Fibroblast of pulmonary artery (primary cell): ENCODE measurements at places on chromosomes 6 and 20.

GRCh38 chr20:53712212-53712977 is 118.8 kb upstream of the ZNF217 start:
- DNase-seq = no peak

- DNase-seq = peak; percentile 85
These were observed 106.0 kb downstream of the MYO6 start for GRCh38 chr6:75855052-75855451.

DNA sequence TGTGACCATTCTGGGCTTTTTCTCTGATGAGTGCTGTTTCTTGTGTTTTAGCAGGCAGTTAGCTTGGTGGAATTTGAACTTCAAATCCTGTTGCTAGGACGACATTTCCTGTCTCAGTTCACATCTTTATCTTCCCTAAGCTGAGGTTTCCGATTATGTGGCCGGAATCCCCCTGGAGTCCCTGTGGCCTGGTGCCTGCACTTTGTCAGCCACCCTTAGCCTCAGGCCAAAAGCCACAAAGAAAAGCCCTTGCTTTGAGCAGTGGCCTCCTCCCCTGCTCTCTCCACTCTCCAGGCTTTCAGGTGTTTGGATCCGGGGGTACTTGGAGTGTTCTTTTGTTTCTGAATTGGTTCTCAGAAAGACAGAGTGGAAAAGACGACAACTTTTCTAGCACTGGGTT is 59.9 kb upstream of the PMEPA1 start:
- peak; percentile 18 for DNase-seq

- DNase-seq = no peak
These were observed 36.4 kb upstream of the SLC35F1 start for GRCh38 chr6:117870486-117871242.

GRCh38 chr20:55893031-55893430 is 112.3 kb downstream of the CBLN4 start:
- no peak for DNase-seq

DNA sequence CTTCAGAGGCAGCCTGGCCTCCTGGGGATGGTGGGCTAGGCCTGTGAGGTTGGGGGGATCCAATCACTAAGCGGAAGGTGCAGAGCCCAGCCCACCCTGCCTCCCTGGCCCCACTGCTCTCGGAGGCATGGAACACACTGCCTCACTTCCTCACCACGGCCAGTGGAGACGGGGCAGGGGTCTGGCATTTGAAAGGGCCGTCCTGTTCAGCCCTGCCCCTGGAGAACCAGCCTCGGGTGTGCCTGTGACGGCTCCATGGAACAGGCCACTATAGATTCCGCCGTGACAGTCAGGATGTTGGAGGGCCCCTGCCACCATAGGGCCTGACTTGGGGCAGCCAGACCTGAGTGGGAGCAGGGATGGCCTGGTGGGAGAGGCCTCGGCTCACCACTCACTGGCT is 110.2 kb downstream of the DACT2 start:
- DNase-seq = no peak

DNA sequence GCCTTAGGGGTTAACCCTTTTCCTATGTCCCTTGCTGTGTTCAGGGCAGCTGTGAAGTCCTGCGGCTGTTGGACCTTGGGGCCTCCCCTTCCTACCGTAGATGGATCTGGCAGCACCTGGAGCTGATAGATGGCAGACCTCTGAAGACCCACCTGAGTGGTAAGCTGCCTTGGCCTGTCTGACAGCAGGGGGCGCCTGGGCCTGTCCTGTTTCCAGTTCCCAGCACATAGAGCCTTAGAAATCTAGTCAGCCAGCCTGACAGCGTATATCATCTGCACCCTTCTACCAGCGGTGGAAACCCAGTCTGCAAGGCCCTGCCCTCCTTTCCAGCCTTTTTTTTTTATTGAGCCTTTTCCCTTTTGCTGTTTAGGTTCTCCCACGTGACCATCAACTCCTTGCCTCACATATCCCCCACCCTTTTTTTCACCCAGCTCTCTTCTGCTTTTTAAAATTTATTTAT is 26.6 kb downstream of the CNBD2 start:
- DNase-seq = peak; percentile 85

DNA sequence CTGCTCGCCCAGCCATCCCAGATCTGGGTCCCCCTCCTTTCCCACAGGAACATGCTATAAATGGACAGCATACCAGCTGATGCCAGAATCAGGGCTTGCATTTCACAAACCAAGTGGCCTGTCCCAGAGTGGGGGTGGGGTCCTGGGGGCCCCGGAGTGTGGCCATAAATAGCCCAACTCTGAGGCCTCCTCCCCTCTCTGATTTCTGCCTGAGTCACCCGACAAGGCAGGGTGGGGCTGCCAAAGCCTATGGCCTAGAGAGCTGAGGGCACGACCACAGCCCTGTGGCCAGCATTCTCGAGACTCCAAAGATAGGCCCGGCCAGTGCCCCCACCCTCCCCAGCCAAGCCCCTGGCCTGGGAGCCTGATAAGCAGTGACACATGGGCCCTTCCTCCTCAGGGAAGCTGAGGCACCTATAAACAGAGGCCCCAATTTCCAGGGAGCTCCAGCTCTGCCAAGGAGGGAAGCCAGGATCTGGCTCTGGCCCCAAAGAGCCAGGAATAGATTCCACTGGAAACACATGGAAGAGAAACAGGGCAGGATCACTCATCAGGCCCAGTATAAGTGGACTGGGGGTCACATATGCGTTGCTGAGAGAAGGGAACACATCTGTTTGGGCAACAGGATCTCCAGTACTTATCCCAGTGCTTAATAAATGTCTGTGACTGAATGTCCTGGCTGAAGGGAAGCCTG is 20.3 kb downstream of the SNTA1 start:
- peak; percentile 69 for DNase-seq

DNA sequence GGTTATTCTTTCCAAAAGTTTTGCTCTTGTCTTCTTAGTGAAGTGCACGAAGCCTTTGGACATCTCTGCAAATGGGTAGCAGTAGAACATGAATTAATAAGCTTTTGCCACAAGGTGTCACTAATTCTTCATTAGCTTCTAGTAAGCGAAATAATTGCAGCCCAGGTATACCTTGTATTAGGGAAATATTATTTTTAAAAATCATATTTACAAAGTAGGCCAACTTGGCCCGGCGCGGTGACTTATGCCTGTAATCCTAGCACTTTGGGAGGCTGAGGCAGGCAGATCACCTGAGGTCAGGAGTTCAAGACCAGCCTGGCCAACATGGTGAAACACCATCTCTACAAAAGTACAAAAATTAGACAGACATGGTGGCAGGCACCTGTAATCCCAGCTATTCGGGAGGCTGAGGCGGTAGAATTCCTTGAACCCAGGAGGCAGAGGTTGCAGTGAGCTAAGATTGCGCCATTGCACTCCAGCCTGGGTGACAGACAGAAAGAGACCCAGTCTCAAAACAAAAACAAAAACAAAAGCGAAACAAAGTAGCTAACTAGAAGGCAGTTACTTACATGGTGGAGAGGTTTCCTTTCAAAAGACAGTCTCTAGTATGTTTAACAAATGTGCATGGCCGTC is 8.8 kb upstream of the RSPH3 start:
- DNase-seq = peak; percentile 58

- peak; percentile 29 for DNase-seq
These were observed 257.6 kb upstream of the THEMIS start for GRCh38 chr6:128158496-128158895.

DNA sequence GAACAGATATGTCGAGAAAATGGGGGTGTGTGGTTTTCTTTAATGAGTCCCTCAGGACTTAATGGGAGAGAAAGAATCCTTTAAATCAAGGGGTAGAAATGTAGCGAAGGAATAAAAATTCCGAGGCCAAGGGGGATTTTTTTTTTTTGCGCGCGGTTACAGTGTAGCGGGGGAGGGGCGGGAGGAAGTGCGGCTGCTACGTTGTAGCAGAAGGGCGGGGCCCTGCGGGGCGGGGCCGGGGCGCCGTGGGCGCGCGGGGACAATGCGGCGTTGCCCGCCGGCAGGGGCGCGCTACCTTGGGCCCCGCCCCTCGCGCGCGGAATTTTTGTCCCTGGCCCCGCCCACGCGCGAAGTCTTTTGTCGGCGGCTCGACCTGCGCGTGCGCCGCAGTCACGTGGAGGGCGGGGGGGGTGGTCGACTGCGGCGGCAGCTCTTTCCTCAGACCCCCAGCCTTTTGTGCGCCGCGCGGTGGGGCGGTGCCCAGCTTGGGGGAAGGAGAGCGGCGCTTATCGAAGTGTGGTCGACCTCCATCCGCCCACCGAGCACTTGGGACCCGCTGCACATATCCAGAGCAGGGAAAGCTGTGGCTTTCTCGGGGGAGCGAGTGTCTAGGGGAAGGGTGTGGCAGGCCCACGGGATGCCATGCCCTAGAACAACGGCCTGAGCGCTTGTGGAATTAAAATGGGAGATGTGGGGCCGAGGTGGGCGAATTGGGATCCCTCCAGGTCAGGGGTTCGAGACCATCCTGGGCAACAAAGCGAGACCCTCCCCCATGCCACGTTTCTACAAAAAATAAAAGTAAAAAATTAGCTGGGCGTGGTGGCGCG is 1.3 kb downstream of the TUBB start:
- peak; percentile 94 for DNase-seq

GRCh38 chr6:70110126-70111022 is 192.5 kb downstream of the COL9A1 start:
- peak; percentile 5 for DNase-seq

GRCh38 chr6:33377171-33377570 is 14.5 kb upstream of the KIFC1 start:
- DNase-seq = no peak

DNA sequence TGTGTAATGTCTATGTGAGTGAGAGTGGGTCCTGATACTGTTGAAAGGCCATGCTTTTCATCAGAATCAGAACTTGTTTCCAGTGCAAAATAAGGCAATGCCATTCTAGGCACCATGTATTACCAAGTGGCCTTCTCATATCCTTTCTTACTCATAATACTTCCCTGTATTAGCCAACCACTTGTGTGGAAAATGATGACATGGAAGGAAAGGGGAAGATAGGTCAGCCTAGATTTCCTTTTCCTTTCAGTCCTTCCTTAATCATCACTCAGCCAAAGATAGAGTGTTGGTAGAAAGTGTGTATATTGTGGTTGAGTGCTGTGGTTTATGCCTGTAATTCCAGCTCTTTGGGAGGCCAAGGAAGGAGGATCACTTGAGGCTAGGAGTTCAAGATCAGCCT is 158.6 kb upstream of the PREP start:
- no peak for DNase-seq

DNA sequence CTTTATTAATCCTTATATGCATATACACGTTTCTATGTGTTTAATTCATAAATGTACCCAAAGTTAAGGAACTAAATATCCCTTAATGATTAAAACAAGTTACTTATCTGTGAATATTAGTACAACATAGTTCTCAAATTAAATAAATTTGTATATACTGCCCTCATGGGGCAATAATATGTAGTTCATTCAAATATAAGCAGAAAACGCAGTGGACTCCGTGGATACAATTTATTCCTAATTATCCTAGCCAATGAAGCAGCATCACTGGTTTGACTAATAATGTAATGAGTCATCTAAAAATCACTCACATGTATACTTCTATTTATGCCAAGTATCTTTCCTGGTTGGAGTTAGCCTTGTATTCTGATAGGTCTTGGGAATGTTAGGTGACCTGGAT is 111.6 kb downstream of the TBC1D32 start:
- DNase-seq = peak; percentile 51

GRCh38 chr20:17562804-17563305 is 7.0 kb upstream of the DSTN start:
- peak; percentile 75 for DNase-seq

DNA sequence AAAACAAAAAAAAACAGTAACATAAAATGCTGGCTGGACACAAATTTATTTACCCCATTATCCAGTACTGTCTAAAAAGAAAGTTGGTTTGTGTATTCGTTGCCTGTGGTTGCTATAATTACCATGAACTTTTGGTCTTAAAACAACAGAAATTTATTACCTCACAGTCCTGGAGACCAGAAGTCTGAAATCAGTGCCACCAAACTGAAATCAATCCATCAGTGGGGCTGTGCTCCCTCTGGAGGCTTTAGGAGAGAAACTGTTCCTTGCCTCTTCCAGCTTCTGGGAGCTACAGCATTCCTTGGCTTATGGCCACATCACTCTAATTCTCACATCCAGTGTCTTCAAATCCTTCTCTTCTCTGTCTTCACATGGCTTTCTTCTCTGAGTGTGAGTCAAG is 79.4 kb downstream of the SNX5 start:
- peak; percentile 43 for DNase-seq

DNA sequence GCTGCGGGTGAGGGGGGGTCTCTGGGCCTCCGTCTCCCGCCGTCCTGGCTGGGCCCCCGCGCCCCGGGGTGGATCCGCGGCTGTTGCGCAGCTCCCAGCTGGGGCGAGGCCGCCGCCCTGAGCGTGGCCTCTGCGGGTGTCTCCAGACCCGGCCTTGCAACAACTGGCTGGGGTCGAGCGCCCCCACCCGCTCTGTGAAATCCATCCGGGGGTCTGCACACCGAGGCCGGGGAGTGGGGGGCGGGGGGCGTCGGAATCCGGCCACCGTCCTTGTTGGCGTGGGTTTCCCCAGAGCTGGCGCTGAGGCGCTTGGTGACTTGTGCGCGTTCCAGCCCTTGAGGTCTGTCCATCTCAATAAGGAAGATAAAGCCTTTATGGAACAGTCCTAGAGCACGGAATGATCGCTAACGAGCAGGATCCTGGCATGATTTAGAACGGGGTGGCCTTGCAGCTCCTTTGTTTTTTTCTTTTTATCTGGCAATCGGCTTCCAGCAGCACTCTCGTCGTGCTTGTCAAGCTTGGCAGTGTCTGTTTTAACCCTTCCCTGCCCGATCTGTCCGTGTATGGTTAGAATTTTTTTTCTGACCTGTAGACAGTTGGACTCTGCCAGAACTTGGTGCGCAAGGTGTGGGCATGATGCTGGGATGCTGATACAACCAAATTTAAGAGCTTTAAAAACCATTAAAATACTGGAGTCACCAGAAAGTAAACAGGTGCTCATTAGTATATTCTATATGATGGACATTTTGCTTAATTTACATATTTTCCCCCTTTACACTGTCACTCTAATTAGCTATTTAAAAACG is 675 bp downstream of the DSTN start:
- DNase-seq = peak; percentile 60

DNA sequence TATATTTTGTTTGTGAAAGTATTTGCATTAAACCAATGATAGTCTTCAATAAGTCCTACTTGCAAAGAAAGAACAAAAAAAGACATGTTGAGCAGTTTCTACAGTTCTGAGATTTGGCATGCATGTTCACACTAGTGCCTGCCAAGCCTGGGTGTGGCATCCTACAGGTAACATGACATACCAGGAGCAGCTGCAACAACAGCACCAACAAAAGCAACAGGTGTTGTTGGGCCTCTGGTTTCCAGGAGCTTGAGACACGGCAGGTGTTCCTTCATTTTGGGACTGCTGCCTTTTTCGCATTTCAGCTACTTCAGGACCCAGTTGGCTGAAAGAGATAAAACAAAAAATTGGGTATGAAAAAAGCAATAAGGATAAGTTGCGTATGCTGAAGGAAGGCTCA is 41.2 kb upstream of the MTRF1L start:
- DNase-seq = no peak
